ENCODE measurements at places on chromosomes 3 and 15. TPM values are rescaled to one million over a fixed set of nuclear protein-coding genes. Genes with fewer than 3 reads are reported as not detected.
A peak's percentile ranks its signal among the peaks of the same experiment; 100 is the strongest.

DNA sequence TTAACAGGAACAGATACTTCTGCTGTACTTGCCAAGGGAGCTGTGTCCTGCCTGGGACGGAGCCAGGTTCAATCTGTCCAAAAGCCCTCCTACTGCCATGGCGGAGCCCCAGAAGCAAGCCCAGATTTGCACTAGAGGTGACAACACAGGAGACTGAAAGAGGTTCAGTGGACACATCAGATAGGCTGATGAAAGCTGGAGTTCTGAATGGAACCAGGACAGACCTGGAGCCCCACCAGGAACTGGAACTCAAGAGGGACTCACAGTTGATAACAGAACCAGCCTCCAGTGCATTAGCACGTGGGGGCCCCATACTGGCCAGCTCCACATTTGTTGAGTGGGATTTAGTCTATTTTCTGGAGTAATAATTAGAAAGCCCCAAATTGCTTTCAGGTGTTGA lies 315.5 kb downstream of the ARRDC4 start:
- no peak for DNase-seq

GRCh38 chr3:112293368-112294321 lies at the start of gene SLC9C1:
Gene SLC9C1, minus strand, starts transcription at chr3:112294216. Its CDS starts 7,425 bp downstream, at chr3:112286791.
- peak; percentile 65 for DNase-seq

- DNase-seq = no peak
These were observed 10.4 kb downstream of the ARMC8 start for GRCh38 chr3:138197524-138197923.

The ALPK3 gene
- total RNA-seq = 0.11 TPM

The PLXND1 gene
- total RNA-seq = 12.1 TPM

The TGM4 gene
- 0.17 TPM for total RNA-seq

The CPLX3 gene
- not detected for total RNA-seq

The CYP1A1 gene
- total RNA-seq = 0.92 TPM

The PPP4R2 gene
- total RNA-seq = 43.6 TPM

The PCSK6 gene
- total RNA-seq = 8.8 TPM

All from Daoy (cell line).